Kasumi-1 (cell line): ENCODE measurements at places on chromosomes 2 and 18.

DNA sequence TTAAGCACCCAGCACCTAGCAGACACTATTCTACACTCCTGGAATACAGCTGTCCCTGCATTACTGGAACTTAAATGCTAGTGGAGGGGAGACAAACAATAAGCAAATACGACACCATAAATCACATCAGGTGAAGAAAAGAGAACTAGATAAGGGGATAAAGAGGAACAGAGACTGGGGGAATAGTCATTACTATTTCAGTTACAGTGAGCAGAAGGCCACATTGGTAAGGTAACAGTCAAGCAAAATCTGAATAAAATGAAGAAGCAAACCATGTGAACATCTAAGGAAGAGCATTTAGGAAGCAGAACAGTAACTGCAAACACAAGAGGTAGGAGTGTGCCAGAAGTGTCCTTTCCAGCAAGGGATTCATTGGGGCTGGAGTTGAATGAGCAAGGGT is 77.0 kb upstream of the PTPRM start:
- DNase-seq = no peak

DNA sequence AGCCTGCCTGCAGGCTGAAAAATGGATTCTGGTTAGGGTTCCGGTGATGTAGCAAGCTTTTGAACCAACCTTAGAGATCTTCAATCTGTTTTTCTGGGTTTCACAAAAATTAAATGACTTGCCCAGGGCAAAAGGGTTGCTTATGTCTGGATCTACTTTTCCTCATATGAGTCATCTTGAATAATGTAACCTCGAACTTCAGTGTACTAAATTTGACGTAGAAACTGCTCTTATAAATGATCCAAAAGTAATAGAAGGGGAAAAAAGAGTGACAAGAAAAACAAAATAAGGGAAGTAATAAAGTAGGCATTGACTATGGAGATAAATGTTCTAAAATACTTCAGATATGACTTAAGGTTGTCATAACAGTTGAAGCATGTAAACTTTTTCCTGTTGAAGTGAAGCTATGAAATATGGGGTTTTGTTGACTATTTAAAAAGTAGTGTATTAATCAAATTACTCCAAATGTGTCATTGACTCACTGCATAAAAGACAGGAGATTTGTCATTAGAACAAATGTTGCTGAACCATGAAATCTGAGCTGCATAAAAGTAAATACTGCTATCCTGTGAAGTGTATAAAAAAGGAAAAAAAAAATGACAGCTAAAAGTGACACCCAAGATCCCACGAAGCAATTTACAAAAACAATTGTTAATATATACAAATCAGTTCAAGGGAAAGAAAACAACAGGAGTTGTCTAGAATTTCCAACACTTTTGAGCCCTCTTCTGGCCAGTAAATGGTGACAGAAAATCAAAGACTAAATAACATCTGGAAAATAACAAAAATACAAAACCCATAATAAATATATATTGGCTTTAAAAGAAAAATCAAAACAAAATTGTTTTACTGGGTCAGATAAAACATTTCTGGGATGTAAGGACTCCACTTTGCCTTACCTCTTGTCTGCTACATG is 103.6 kb upstream of the SERPINE2 start:
- no peak for DNase-seq

GRCh38 chr2:113000436-113000835 is 4.8 kb upstream of the IL36A start:
- DNase-seq = peak; percentile 27

DNA sequence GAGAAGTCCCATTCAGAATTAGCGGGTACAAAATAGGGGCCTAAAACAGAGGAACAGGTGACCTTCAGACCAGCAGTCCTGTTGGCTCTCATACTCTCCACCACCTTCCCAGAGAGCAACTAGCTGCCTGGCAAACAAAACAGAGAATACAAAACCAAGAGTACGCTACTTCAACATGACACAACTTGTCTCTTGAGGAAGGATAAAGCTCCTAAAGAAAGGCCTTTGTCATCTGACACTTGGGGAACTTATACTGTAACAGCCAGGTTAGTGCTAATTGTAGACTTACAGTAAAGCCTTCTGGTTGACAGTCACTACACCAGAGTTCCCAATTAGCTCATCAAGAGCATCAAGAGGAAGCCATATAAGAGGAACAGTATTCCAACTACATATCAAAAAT is 282.1 kb upstream of the NT5C1B start:
- no peak for DNase-seq

GRCh38 chr18:79903071-79903635 is 48.3 kb downstream of the SLC66A2 start:
- DNase-seq = no peak

DNA sequence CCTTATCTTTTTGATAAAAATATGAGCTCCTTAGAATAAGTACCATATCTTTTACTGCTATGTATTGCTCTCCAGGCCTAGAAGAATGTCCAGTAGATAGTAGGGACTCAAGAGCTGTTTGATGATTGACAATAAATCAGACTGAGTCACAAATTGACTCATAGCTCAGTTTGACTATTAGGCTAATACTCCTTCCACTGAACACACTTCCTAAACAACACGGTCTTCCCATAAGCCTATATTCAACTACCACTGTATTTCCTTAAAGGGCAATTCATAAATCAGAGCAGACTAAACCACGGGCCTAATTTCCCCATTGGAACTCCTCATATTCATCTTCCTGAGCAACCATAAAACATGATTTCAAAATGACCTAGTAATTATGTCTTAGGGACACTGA is 258.5 kb downstream of the ALK start:
- DNase-seq = no peak

DNA sequence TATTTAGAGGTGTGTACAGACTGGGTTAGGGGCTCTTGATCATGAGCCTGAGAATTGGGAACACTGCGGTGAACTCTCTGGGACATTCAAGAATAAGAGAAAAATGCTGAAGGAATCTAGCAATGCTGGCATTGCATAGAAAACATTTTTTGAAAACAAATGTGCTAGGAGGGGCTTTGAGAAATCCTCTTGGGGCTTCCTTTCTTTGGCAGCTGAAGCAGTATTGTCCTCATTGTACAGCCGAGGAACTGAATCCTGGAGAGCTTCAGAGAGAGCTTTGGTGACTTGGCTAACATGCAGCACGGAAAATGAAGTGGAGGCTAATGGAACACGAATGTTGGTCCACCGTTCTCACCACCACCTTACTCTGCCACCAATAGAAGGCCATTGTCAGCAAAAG is 107.3 kb upstream of the EFEMP1 start:
- DNase-seq = no peak

- no peak for DNase-seq
Observed at GRCh38 chr2:208464205-208464604, 57.6 kb downstream of the PTH2R start.

GRCh38 chr2:162226836-162227235 is 16.4 kb downstream of the FAP start:
- no peak for DNase-seq

DNA sequence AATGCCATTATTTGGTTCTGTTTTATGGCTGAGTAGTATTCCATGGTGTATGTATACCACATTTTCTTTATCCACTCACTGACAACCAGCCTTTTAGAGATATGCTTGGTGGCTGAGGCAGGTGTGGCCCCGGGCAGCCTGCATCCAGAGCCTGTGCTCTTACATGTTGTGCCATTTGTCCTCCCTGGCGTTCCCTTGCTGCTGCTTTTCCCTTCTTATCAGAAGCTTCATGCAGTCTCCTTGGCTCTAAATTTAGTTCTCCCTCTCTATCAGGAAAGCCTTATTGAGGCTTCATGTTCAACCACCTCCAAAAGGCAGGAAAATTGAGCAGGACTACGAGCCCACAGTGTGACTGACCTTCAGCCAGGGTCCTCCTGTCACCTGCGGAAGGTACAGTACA is 131.7 kb upstream of the ITGA6 start:
- DNase-seq = no peak

GRCh38 chr18:69946608-69947155 is 991 bp downstream of the CD226 start:
- no peak for DNase-seq

- no peak for DNase-seq
Observed at GRCh38 chr2:65299246-65299645, 71.6 kb downstream of the ACTR2 start.

- DNase-seq = peak; percentile 67
Observed at GRCh38 chr18:57446322-57446721, 11.1 kb downstream of the ONECUT2 start.

DNA sequence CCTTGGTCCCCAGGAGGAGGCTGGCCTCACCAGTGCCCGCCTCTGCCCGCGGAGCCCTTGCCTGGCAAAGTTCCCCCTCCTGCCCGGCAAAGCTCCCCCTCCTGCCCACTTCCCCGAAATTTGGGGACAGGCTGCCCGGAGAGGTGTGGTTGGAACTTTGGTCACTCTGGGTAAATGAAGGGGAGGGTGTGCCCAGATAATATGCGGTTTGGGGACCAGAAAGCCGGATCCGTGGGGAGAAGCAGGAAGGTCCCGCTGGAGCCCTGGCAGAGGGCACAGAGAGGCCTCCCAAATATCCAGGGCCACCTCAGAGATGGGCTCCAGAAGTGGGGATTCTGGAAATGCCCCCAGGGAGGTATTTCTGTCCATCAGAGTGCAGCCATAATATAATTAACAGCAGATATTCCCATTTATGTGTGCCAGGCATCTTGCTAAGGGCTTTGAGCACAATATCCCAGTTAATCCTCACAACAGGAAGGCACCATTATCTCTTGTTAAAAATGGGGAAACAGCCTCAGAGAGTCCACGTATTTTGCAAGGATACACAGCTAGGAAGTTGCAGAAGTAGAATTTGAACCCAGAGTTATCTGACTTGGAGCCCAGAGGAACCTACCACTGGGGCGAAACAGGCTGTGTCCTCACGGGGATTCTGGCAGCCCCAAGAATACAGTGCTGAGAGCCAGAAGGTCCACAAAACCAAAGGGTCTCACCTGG is 914 bp downstream of the STEAP3 start:
- no peak for DNase-seq

- DNase-seq = no peak
Observed at GRCh38 chr2:148167855-148168254, 147.0 kb downstream of the MBD5 start.

DNA sequence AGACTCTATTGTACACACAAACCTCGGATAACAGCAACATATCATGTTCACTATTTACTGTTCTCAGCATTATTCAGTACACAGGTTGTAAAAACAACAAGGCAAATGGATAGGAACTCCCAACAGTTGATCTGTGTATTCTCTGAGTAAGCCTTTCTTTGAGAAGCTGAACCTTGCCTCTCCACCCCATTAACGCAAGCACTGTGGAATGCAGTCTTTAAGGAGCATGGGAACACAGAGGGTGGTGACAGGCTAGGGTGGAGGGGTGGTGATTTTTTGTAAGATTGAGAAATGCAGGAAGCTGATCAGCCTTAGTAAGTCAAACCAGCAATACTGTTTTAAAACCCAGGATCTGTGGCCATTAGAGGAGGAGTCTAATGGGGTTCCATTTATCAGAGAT is 19.6 kb upstream of the SERPINB11 start:
- DNase-seq = no peak

- DNase-seq = no peak
Observed at GRCh38 chr2:33321876-33322483, 154.5 kb upstream of the RASGRP3 start.

DNA sequence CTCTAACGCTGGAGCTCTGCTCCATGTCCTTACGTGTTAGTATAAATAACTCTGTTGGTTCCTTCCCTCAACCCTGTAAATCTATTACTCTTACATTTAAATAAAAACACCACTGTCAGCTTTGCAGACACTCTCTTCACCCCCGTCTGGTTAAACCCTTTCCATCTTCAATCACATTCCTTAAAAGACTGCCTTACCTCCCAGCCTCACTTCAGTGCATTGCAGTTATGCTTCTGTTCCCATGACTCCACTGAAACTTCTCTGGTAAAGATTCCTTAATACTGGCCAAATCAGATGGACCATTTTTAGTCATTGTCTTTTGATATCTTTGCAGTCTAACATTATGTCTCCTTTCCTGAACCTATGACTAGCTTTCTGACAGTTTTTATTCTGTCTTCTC is 61.7 kb downstream of the EML4 start:
- no peak for DNase-seq

DNA sequence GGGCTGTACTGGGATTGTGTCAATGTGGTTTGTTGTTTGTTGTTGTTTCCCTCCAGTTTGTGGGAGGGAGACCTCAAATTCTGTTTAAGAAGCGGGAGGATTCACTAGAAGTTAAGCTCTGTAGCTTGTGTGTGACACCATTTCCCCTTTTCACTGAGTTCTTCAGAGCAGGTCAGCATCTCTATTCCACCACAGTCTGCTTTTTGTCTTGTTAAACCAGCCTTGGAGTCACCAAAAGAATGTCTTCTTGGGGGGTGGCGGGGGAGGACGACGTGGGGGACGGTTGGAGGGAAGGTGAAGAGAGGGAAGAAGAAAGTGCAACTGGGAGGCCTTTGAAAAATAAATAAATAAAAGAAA is 2.3 kb upstream of the BCL11A start:
- peak; percentile 67 for DNase-seq
